H1 (cell line): ENCODE measurements at places on chromosomes 6 and 20. TPM values are rescaled to one million over a fixed set of nuclear protein-coding genes. Genes with fewer than 3 reads are reported as not detected.

GRCh38 chr6:29728173-29728874 is 5.1 kb downstream of the HLA-F start:
- DNase-seq = no peak

GRCh38 chr6:137182654-137183073 is 9.2 kb upstream of the IL22RA2 start:
- DNase-seq = no peak

DNA sequence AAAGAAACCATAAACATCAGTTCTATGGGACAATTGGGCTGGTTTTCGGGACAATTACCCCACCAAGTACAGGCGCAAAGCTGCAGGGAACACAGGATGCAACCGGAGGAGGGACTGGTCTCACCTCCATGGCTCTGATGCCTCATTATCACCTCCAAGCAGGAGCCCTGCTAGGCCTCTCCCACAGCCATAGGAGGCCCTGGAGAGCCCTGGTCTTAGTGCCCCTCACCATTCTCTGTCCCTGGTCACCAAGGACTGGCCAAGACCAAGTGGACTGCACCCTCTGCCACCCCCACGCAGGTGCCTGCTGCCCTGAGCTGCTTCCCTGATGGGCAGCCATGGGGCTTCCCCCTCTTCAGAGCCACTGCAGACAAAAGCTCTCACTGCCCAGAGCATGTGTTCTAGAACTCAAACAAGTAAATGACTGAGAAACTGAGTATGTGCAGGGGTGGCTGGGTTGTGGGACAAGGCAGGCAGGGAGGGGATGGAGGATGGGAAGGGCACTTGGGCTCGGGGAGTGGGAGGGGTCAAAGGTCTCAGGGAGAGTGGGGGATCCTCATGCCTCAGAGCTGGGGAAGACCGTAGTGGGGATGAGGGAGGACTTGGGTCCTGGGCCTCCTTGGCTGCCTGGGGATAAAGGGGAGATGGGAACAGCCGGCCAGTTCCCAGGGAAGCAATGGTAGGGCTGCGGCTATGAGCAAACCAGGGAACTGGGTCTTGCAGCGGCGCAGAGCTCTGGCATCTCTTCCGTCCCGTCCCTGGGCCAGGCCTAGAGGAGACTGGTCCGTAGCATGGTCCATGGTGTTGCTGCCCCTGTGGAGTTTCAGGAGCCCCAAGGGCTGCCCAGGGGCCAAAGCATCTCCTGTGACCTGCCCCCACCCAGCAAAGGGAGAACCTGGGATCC is 435.1 kb downstream of the PREX1 start:
- DNase-seq = no peak

DNA sequence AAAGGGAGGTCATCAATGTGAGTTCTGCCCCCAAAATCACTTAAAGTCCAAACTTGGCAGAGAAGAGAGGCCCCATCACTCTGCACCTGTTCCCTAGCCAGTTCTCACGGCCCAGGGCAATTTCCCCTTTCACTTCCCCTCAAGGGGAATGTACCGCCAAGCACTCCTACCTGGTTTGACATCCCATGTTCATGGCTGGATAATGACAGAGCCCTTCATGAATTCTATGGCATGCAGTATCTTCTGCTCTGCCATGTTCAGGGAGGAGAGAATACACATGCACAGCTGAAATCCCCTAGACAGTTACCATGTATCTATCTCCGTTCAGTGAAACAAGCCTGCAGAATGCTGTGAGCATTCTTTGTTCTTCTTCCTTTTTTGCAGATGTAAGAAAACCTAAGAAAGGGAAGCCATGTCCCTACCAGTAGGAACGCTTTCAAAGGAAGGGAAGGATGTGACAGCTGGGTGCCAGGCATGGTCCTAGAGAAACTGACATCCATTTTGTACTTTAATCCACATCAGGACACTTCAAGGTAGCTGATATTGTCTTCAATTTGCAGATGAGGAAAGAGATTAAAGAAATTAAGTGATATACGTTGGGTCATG is 79.8 kb upstream of the ARID1B start:
- DNase-seq = no peak

DNA sequence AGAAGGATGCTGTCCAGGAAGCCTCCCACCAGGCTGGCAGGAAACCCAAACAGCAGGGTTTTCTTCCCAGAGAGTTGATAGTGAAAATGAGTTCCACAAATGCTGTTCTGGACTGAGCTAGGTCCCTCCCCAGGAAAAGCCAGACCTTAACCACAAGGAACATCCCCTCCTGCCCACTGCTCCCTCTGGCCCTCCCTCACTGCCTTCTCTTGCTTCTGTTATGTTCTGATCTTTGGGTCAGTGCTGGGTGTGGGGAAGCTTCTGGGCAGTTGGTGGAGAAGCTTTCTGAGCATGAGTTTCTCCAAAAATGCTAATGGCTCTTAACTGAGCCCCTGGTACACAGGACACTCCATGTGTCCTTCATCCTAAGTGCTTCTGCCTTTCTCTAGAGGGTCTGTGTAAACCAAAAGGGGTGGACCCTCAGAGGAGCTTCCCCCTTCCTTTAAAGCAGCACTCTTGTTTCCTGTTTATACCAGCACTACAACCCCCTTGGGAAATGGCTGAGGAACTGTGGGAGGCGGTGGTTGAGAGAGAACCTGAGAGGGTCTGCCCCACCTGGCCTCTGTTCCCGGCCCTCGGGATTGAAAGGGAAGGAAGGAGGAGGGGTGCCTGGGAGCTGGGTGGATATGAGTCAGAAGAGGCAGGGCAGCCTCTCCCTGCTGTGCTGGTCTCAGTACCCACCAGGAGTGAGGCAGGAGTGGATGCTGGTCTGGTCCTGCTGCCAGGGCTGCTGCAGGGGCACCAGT is 42.0 kb downstream of the CDS2 start:
- DNase-seq = no peak

CDKN1A gene
- polyA plus RNA-seq = 36.0 and 56.1 TPM in 2 replicates
